ENCODE measurements at places on chromosomes 1 and 21.

- DNase-seq: no peak
Measured at GRCh38 chr1:110853135-110853534, 19.8 kb upstream of the CD53 start.

DNA sequence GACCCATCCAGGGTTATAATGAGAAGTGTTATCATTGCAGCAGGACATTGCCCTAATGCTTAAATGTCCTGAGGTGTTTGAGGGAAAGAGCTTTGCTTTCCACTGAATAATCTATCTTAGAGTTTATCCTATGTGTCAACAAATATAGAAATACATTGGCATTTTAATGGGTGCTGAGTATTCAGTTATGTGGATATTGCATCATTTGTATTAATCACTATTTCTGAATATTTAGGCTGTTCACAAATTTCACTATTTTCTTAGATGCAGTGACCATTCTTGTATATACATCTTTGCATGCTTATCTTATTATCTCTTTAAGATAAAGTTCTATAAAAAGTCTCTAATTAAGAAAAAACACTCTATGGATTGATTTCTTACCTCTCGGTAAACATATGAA is 18.2 kb downstream of the TRIM67 start:
- DNase-seq: no peak

GRCh38 chr1:159983681-159984080 is 29.6 kb upstream of the SLAMF9 start:
- no peak for DNase-seq

DNA sequence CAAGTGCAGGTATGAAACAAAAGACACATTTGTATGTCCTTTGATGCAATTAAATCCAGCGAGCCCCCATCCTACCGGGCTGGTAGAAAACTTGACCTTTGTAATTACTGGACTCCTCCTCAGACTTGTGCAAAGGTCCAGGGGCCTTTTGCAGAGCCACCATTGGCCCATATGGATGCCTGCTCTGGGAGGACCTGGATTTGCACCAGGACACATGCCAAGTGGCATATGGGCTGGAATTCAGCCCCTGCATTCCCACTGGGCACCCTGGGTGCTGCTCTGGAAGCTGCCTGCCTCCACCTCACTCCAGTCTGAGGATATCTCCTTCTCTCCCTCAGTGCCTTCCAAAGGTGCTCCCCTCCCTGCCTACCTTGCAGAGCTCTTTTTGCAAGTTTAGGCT is 36.0 kb downstream of the LACTBL1 start:
- no peak for DNase-seq

GRCh38 chr21:30463713-30464112 is 16.5 kb downstream of the KRTAP19-1 start:
- DNase-seq: no peak

GRCh38 chr1:218510153-218510772 is 165.1 kb downstream of the TGFB2 start:
- DNase-seq: no peak

DNA sequence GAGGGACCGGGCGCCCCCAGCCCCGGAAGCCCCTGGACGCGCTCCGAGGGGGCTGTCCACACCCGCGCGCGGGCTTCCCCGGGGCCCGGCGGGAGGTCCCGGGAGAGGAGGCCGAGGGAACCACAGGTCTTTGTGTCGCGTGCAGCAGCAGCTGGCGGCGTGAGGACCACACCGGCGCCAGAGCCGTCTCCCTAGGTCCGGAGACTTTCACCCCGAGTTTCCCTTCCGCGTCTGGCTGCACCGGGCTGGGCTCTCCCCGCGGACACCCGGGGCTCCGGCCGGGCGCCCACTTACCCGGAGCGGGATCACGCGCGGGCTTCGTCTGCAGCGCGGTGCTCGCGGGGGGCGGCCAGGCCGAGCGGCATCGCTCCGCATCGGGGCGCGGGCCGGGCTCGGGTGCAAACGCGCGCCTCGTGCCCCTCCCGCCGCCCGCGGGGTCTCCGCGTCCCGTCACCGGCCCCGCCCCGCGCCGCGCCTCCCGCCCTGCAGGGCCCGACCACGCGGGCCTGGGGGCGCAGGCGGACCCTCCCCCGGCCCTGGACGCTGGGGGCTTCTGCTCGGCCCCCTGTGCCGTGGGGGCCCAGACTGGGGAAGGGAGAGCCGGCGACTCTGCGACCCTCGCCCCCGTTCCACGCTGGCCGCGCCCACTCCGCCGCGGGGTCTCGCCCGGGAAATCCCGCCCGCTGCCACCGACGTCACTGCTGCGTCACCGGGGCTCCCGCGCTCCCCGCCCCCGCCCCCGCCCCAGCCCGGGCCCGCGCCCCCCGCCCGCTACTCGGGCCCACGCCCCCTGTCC is at the start of gene GNG4:
TSS of gene GNG4 (minus strand) at position 417 of the 796 bp plus-strand sequence. CDS start 65,946 bp downstream, outside the sequence.
- DNase-seq: no peak

DNA sequence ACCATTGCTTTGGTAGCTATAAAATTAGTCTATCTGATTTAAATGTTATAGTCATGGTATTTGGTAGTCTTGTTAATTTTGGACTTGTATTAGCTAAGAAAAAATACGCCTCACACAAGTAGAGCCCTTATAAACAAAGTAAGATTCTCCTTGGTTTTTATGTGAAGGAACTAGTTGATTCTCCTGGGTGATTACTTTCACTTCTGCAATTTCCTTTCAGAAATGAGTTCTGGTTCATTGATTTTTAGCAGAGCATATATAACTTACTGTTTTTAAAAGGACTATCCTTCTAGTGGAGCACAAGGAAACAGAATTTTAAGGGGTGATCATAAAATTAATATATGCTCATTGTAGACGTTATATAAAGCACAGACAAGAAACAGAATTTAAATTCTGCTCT is 120.1 kb downstream of the BACH1 start:
- DNase-seq: no peak

DNA sequence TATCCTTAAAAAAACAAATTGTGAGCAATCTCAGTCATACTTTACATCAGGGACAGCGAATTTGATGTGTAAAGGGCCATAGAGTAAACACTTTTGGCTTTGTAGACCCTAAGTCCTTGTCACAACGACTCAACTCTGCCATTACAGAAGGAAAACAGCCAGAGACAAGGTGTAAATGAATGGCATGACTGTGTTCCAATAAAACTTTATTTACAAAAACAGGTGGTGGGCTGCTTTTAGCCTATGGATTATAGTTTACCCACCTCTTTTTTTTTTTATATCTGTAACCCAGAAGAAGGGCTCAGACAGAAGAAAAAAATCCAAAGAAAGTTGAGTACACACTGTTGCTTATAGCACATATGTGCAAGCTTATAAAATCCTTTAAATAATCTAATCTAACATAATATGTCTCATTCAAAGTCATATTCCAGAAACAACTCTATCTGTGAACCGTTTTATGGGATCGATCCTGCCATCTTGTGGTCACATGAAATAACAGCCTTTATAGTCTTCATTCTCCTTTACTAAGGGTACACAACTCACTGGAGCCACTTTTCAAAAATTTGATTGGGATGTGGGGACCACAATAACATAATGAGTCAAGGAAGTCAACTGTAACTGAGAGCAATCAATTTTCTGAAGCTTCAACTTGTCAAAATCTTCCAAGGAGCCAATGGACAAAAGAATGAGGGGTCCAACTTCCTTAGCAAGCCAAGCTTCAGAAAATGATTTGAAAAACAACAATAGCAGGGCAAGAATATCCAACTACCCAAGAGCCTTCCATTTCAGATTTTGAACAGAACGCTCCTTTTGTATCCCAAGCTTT is 142.2 kb upstream of the KRTAP19-8 start:
- DNase-seq: no peak

- no peak for DNase-seq
Measured at GRCh38 chr1:91754348-91754747, 131.6 kb downstream of the TGFBR3 start.

GRCh38 chr1:227152525-227152924 is 165.8 kb downstream of the CDC42BPA start:
- DNase-seq: no peak

- no peak for DNase-seq
Measured at GRCh38 chr1:119040906-119041305, 52.8 kb upstream of the TBX15 start.

DNA sequence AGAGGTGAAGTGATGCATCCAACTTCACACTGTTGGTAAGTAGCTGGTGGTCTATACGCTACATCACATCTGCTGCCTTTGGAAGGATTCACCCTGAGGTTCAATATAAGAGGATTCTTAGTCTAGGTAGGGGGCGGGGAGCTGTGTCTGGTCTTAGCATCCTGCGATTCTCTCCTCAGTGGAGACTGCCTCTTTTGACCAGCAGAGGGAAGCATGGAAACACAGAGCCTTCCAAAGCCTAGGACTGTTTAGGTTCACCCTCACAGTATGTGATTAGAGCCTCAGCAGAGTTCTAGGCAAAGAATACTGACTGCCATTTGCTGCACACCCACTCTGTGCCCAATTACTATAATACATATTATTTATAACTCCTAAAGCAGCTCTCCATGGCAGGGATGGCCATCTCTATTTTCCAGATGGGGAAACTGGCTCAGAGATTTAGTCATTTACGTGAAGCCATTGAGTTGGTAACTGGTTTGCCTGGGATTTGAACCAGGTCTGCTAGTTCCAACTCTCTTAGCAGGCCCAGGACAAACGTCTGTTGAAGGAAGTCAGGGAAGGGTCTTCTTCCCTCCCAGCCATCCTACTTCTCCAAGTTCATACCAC is 28.9 kb upstream of the EFCAB14 start:
- no peak for DNase-seq
